ENCODE measurements at places on chromosomes 2 and 18.
A peak's percentile ranks its signal among the peaks of the same experiment; 100 is the strongest.

GRCh38 chr2:141195087-141195486 is 935.7 kb downstream of the LRP1B start:
- no peak for DNase-seq

GRCh38 chr2:239882331-239882732 is 142.8 kb downstream of the NDUFA10 start:
- DNase-seq = no peak

DNA sequence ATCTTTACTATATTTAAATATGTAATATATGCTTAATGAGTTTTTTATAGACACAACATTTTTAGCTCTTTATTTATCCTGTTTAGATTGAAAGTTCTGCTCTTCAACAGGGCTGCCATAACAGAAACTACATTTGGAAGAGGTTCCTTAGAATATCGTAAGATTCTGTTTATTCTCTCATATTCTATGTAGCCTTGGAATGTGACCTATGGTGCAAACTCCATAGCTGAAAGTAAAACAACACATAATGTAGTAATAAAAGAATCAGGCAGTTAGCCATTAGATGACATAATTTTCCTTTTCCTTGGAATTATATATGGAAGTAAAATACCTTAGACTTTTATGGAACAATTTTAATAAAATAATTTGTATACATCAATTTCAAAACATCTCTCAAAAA is 91.3 kb downstream of the ZNF804A start:
- no peak for DNase-seq

GRCh38 chr18:13565228-13565627 is 161.1 kb downstream of the FAM210A start:
- no peak for DNase-seq

GRCh38 chr18:50853863-50854271 is 25.1 kb upstream of the ME2 start:
- DNase-seq = peak; percentile 93

DNA sequence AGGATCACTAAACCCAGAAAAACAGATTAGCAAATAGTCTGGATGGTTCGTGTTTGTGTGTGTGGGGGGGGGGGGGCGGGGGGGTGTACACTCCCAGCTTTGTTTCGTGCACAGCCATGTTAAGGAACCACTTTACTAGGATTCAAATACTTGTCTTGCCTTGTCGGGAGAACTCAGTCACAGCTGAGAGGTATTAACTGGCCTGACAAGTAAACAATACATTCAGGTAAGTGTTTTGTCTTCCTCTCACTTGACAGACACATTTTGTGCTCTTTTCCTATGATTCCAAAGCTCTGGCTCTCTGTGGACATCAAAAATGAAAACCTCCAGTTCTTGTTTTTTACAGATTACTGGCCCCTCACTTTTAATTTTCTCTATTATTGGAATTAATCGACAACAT is 173.5 kb downstream of the LRP1B start:
- DNase-seq = no peak

DNA sequence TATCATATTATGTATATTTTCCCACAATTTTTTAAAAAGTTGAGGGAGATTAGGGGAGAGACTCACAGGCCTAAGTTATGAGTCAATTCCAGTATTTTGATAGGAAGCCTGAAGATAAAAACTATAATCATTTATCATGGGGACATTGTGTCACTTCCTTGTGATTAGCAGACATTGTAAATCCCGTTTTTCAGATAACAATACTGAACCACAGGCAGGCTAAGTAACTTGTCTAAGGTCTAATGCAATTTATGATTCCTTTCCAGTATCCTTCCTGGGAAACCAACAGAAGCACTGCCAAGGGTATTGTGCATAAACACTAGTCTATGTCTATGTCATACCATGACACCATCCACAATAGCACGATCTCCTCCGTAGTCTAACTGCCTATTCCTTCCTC is 235.2 kb upstream of the PIK3C3 start:
- DNase-seq = no peak

GRCh38 chr2:53813151-53813550 is 26.3 kb downstream of the ERLEC1 start:
- no peak for DNase-seq

GRCh38 chr2:225512876-225513540 is 113.5 kb downstream of the NYAP2 start:
- DNase-seq = peak; percentile 21

- no peak for DNase-seq
Observed at GRCh38 chr2:1837022-1837421, 92.7 kb upstream of the PXDN start.

DNA sequence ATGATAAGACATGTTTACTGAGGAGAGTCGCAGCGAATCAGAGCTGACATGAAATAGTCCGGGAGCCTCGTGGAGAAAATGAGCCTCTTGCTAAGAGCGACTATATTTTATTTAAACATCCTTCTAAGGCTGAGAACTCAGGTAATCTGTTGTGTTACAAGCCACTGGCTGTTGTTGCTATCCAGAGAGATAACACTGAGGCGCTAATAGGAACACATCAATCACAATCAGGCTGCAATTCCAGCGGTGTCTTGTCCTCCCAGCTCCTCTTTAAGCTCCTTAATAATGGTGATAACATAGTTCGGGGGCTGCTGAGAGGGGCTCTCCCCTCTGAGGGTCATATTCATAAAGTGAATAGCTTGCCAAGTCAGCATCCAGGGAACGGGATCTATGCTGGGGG is 95.1 kb downstream of the INSIG2 start:
- DNase-seq = no peak

GRCh38 chr18:65464361-65464760 is 286.5 kb upstream of the CDH7 start:
- DNase-seq = no peak

- no peak for DNase-seq
Observed at GRCh38 chr18:8841781-8842485, 136.6 kb downstream of the MTCL1 start.

DNA sequence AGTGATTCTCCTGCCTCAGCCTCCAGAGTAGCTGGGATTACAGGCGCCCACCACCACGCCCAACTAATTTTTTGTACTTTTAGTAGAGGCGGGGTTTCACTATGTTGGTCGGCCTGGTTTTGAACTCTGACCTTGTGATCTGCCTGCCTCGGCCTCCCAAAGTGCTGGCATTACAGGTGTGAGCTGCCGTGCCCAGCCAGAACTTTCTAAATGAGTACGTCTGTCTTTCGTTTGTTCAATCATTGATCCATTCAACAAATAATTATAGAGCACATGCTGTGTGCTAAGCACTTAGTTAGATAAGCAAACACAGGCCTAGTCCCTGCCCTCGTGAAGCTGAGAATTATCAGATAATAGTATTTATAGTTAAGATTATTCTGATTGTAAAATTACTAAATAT is 56.5 kb downstream of the TTC39C start:
- DNase-seq = no peak

DNA sequence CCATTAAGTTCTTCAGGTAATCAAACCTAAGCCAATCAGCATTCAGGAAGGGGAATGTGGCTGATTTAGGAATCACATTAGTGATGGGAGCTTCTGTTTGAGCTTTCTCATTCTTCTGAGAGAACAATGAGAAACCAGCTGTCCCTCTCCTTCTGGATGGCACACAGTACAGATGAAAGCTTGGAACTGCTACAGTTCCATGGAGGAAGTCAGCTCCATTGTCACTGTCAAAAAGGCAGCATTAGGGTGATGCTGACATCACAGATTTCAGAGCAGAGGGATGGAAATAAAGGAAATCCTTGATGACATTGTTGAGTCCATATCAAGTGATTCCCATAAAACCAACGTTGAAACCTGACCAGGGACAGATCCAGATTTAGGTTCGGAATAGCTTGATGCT is 36.1 kb upstream of the ACYP2 start:
- DNase-seq = no peak

DNA sequence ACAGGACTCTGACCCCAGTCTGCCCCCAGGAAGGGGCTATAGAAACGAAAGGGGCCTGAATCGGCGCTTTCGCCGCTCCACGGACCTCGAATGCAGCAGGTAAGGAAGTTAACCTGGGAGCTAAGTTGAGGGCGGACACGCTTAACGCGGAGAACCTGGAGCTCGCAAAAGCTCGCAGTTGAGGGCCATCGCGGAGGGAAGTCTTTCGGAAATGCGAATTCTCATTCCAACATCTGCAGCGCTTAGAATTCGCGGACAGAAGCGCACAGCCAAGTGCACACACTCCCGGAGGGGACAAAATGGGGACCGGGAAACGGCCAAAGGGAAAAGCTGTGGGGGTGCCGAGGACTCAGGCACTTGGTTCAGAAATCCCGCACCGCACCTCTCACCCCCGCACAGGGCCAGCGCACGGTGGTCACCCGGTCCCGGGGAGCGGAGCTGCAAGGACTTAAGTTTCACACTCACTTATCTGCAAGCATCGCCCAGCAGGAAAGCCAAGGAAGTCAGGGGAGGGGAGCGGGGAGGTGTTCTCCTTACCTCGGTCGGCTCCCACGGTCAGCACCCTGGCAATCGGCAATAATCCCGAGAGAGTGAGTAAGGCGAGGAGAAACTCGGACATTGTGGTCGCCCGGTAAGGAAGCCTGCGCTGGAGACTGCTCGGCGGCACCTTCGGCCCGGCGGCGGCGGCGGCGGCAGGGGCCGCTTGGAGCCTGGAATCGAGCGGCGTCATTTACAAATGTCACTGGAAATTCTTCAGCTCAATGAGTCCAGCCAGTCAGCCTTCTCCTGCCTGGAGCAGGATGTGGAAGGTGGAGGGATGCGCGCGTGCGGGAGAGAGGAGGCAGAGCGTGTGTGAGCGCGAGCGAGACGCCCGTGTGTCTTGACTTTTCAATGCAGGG is 456 bp downstream of the LRP1B start:
- DNase-seq = no peak

GRCh38 chr2:216495656-216496055 is 3.0 kb upstream of the RPL37A start:
- DNase-seq = peak; percentile 31

DNA sequence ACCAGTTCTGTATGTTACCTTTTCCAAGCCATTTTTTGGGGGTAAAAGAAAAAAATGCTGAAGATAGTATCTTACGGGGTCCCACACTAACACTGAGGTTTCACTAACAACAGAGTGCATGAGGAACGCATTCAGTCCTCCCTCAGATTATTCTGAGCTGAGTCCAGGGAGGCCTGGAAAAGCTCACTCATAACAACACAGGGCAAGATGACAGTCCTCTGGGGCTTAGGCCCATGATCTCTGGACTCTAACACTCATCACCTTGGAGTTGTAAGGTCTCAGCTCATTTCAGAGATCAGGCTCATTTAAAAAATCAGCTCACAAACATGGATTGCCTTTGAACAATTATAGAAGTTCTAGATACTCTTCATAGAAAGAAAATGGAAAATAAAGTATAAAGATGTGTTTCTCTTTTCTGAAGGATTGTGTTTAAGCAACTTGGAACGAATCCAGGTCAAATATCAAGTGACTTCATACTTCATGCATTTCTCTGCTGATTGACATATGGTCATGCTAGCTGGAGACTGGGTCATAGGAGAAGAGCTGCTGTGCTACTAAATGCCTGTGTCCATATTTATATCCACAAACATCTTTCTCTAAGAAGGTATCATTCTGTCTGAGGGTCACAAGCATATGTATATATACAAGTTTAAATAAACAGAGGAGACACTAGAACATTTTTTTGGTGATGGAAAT is 265.8 kb downstream of the ALK start:
- DNase-seq = no peak

DNA sequence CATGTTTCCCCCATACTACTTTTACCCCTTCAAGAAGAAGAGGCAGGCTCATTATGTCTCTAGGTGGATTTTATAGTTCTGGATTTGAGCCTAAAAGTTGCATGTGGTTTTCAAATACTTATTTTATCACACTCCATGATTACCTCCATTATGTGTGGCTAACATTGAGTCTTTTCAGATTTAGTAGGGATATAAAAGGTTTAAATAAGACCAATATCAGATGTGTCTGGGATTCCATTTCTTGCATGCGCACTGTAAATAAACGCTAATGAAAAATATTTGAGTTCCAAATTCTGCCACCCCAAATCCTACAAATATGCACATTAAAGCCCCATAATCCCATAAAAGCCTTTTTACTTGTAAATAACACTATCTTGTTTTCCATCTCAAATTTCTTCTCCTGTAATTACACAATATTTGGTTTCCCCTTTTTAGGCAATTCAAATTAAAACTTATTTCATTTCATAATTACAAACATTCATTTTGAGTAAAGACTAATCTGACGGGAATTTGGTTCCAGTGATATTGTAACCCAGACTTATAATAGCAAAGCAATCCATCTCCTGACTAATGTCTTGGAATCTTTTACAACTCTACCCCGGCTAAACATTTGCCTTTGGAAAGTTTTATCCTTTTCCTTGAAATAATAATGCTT is 600.0 kb downstream of the SLC4A3 start:
- peak; percentile 44 for DNase-seq

DNA sequence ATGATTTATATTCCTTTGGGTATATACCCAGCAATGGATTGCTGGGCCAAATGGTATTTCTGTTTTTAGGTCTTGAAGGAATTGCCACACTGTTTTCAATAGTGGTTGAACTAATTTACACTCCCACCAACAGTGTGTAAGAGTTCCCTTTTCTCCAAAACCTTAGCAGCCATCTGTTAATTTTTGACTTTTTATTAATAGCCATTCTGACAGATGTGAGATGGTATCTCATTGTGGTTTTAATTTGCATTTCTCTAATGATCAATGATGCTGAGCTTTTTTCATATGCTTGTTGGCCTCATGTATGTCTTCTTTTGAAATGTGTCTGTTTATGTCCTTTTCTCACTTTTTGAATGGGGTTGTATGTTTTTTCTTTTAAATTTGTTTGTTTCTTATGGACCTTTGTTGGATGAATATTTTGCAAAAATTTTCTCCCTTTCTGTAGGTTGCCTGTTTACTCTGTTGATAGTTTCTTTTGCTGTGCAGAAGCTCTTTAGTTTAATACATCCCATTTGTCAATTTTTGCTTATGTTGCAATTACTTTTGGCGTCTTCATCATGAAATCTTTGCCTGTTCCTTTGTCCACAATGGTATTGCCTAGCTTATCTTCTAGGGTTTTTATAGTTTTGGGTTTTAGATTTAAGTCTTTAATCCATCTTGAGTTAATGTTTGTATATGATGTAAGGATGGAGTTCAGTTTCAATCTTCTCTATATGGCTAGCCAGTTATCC is 119.7 kb upstream of the XIRP2 start:
- no peak for DNase-seq

DNA sequence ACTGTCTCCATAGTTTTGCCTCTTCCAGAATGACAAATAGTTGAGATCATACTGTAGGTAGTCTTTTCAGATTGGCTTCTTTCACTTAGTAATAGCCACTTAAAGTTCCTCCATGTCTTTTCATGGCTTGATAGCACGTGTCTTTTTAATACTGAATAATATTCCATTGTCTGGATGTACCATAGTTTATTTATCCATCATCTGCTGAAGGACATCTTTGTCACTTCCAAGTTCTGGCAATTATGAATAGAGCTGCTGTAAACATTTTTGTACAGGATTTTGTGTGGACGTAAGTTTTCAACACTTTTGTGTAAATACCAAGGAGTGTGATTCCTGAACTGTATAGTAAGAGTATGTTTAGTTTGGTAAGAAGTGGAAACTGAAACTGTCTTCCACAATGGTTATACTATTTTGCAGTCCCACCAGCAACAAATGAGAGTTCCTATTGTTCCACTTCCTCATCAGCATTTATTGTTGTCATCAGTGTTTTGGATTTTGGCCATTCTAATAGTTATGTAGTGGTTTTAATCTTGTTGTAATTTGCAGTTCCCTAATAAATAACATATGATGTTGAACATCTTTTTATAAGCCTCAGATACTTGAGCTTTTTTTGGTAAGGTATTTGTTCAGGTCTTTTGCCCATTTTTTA is 18.9 kb downstream of the LTBP1 start:
- DNase-seq = no peak

- no peak for DNase-seq
Observed at GRCh38 chr2:50513724-50514123, 518.2 kb downstream of the NRXN1 start.
